LoVo (cell line): ENCODE measurements at places on chromosomes 1 and 21.

GRCh38 chr1:210907251-210907805 lies 226.6 kb downstream of the KCNH1 start:
- no peak for DNase-seq

DNA sequence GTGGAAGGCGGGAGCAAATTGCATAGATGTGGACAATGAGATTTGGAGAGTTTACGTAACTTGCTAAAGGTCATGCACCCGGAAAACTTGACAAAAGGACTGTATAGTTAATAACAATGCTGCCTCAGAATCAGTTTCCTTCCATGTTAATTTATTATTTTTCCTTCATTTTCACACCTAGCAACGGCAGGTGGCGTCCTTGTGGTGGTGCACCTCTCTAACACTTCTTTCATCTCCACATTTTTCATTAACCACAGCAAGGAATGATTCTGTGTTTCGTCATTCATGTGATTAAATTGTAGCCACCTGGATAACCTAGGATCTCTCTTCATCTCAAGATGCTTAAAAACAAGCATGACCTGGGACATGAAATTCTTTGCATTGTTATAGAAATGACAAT lies 2133.0 kb downstream of the NCAM2 start:
- peak; percentile 2 for DNase-seq

DNA sequence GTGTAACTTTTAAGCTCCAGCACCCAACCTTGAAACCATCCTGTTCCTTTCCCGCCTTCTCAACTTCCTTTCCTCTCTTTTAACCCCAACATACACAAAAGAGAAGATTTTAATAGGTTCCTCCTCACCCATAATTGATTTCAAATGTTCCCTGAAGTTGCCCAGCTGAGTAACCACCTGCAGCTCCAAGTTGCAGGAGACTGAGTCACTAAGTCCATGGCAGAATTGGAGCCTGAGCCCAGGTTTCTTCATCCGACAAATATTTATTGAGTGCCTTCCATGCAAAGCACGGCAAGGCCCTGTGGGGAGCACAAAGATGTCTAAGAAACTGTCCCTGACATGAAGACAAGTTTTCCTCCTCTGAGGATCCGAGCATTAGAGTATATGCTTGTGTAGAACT lies 97.7 kb downstream of the PAPPA2 start:
- no peak for DNase-seq

GRCh38 chr1:195576641-195577040 lies 1031.6 kb downstream of the KCNT2 start:
- no peak for DNase-seq

- no peak for DNase-seq
Observed at GRCh38 chr1:26734501-26735058, 38.8 kb downstream of the ARID1A start.

- DNase-seq, result no peak
Observed at GRCh38 chr1:115783311-115783710, 14.8 kb upstream of the CASQ2 start.

DNA sequence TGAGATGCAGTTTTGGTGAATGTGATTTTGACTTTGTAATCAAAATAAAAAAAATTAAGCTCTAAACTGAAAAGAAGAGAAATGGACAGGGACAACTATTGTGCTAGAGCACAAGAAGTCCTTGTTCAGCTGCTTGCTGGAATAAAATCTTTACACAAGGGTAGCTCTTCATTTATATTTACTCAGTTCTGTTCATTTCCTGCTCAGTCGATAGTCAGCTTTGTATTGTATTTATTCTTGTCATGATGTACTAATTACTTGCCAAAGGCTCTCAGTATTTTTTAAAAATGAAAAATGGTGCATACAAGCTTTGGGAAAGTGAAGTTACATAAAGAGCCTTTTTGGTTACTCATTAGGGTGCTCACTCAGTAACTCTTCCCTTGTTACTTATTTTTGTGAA lies 17.8 kb downstream of the F5 start:
- DNase-seq, result no peak

DNA sequence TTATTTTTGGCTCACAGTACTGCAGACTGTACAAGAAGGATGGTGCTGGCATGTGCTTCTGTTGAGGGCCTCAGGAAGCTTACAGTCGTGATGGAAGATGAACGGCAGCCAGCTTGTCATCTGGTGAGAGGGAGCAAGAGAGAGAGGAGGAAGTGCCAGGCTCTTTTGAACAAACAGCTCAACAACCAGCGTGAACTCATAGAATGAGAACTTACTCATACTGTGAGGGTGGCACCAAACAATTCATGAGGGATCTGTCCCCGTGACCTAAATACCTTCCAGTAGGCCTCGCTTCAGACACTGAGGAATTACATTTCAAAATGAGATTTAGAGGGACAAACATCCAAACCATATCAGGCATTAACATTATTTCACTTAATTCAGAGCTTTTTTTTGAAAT lies 84.7 kb downstream of the PKN2 start:
- no peak for DNase-seq

- DNase-seq, result no peak
Observed at GRCh38 chr1:186888367-186888766, 59.6 kb downstream of the PLA2G4A start.

DNA sequence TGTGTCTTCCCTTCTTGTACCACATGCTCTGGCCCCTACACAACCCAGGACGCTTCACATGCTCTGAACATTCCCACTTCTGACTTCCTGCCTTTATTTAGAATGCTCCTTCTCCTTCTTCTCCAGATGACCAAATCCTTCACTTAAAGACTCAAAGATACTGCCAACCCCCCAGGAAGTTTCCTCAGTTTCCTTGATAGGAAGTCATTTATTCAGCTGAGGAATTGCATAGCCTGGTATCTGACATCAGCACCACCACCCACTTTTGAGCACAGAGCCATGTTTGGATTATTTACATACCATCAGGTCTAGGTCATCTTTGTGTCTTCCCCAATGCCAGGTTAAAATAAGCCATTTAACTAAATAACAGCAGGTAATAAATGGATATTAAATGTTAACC lies 42.4 kb downstream of the GFI1 start:
- no peak for DNase-seq

GRCh38 chr1:53550201-53550741 lies 91.1 kb downstream of the DMRTB1 start:
- no peak for DNase-seq

DNA sequence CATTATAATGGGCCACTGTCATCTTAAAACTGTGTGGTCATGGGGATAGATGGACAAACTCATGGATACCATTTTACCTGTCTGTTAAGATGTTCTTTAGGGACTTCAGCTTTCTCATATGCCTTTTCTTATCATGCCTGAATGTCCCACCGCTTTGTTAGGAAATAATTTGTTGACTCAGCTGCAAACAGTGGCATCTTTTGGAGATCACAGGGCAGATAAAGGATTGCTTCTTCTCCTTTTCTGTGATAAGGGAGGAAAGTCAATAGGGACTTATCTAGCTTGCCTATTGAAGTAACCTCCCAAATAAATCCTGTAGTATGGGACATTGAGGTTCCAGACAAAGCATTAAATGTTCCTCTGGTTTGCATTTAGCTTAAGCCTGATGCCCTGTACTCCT lies 79.8 kb upstream of the KIAA0040 start:
- DNase-seq, result no peak
